NAMALWA (cell line): ENCODE measurements at places on chromosomes 5 and 9.
A peak's percentile ranks its signal among the peaks of the same experiment; 100 is the strongest.

GRCh38 chr9:89430995-89431394, 66.9 kb downstream of the SEMA4D start:
- DNase-seq: no peak

DNA sequence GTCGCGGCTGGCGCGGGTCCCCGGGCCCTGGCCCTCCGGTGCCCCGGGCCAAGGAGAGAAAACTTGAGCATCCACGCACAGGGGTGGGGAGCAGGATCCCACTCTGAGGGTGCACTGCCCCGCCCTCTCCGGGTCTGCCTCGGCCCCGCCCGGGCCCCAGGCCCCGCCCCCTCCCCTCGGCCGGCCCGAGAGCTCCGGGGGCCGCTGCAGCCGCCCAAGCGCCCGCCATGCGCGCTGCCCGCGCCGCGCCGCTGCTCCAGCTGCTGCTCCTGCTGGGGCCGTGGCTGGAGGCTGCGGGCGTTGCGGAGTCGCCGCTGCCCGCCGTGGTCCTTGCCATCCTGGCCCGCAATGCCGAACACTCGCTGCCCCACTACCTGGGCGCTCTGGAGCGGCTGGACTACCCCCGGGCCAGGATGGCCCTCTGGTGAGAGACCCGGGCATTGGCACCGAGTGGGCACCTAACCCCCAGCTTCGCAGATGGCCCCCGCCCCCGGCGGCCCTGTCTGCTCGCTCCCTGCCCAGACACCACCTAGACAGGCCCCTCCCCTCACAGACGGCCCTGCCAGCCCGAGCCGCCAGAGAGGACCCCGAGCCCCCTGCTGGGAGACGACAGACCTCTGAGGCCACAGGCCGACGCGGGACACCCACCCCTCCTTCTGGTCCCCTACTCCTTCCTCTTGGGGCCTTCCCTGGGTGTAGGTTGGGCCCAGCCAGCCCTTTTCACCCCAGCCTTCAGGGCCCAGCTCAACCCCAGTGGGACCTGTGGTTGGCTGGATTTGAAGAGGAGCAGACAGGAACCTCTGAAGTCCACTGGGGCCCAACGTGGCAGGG, at the start of gene CERCAM:
TSS of gene CERCAM (plus strand) at position 207 of the 831 bp plus-strand sequence. CDS start at position 228, 21 bp downstream.
- peak; percentile 55 for DNase-seq

DNA sequence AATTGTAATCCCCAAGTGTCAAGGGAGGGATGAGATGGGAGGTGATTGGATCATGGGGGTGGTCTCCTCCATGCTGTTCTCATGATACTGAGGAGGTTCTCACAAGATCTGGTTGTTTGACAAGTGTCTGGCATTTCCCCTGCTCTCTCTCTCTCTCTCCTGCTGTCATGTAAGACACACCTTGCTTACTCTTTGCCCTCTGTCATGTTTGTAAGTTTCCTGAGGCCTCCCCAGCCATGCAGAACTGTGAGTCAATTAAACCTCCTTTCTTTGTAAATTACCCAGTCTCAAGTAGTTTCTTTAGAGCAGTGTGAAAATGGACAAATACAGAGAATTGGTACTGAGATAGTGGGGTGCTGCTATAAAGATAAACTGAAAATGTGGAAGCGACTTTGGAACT, 207.9 kb downstream of the HINT1 start:
- DNase-seq: no peak

DNA sequence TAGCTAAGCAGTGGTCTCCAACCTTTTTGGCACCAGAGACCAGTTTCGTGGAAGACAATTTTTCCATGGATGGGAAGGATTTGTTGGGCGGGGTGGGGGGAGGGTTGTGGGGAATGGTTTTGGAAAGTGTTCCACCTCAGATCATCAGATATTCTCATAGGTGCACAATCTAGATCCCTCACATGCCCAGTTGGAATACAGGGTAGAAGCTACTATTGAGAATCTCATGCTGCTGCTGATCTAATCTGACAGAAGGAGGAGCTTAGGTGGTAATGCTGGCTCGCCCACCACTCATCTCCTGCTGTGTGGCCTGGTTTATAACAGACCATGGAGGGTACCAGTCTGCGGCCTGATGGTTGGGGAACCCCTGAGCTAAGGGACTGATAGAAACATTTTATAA, 662.7 kb upstream of the RGMB start:
- no peak for DNase-seq

DNA sequence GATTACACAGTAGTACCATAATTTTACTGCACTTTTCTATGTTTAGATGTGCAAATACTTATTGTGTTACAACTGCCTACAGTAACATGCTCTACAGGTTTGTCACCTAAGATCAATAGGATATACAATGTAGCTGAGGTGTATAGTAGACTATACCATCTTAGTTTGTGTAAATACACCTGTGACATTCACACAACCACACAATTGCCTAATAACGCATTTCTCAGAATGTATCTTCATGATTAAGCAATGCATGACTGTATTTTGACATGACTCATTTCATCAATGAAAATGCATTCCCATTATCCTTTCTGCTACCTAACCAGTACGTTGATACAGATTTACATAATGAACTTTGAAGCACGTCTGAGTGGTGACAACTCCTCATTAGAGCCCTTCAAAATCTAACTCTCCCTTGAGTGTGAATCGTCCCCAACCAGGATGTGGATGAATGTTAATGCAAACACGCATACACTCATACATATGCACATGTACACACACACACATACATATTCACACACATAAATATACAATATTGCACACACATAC, 28.4 kb downstream of the GZMK start:
- DNase-seq: no peak

DNA sequence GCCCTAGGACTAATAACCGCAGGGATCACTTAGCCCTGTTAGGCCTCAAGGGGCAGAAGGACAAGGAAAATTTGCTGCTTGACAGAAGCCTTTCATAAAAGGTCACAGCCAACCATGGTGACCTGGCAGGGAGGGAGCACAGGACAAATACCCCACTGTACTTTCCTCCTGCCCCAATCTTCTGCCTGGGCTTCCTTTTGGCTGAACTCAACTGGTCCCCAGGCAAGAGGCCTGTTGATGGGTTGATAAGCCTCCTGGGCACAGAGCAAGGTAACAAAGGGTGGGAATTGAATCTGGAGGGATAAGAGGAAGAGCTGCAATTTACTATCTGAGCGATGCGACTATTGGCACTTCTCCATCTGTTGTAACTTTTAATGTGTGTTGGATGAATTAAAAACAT, 392.9 kb downstream of the RASEF start:
- DNase-seq: no peak

GRCh38 chr5:137660349-137660817, 75.5 kb downstream of the KLHL3 start:
- peak; percentile 83 for DNase-seq

DNA sequence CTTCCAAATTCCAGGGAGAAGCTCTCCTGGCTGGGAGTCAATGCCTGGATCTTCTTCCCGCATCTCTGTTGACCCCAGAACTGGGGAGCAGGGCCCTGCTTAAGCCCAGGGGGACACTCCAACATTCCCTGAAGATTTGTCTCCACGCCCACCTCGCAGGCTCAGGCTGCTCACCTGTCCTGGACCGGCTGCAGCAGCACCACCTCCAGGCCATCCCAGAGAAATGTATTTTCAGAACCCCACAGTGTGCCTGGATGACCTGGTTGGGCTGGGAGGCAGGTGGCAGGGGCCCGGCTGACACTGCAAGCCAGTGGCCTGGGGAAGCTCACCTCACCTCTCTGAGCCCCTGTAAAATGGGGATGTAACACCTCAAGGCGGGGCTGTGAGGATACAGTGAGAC, 27.1 kb upstream of the ZBTB43 start:
- DNase-seq: no peak

GRCh38 chr9:90611568-90611967, 31.1 kb downstream of the DIRAS2 start:
- no peak for DNase-seq

DNA sequence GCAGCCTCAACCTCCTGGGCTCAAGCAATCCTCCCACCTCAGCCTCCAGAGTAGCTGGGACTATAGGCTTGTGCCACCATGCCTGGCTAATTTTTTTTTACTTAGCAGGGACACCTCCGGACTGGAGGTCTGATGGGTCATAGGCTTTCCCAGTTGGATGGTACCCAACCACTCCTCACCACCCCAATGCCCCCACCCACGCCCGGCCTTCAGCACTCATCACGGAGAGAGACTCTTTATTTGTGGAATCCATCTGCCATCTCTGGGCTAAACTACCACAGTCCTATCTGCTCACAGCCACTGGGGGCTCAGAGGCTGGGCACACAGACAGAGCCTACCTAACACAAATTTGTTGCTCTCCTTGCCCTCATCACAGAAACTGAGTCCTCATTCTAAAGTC, 58.3 kb upstream of the STXBP1 start:
- no peak for DNase-seq

DNA sequence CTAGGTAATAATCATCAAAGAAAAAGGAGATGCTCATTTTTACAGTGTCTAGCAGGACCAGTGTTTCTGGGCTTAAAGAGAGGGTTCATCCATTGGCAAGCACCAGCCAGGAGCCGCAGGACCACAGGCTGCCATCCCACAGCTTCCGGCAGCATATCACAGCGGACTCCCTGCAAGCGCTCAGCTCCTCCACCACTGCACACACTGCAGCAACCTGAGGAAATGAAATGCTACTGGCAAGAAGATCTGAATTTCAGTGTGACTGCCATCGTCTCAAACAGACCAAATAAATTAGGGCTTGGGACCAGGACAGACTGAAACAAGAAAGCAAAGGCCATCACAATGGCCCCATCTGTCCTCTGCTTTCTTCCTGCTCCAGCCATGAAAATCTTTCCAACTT, 114.2 kb downstream of the TTC39B start:
- DNase-seq: no peak

- DNase-seq: no peak
Measured at GRCh38 chr5:93358176-93358575, 222.8 kb downstream of the NR2F1-AS1 start.

DNA sequence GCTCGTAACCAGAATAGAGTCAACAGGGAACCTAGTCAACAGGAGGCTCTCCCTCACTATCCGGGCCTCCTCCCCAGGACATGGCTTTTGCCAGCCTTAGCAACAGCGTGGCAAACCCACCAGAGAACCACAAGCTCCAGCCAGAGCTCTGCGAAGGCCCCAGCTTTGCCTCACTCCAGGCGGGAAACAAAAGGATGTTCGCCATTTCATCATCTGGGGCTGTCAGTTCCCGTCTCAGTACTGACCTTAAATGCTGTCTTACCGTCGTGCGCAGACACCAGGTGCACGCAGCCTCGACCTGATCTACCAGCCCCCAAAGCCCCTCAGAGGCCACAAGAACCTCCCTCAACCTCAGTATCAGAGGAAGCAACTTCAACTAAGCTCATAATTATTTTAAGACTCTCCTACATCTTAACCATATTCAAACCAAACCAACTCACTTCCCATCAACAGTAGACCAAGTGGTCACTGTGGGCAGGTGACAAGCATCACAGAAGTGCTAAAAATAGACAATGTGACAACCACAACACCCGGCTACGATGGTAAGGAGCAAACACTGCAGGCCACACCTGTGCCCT, 71.4 kb downstream of the SEMA4D start:
- peak; percentile 60 for DNase-seq

GRCh38 chr5:14662721-14663260, 1.7 kb upstream of the OTULIN start:
- no peak for DNase-seq

DNA sequence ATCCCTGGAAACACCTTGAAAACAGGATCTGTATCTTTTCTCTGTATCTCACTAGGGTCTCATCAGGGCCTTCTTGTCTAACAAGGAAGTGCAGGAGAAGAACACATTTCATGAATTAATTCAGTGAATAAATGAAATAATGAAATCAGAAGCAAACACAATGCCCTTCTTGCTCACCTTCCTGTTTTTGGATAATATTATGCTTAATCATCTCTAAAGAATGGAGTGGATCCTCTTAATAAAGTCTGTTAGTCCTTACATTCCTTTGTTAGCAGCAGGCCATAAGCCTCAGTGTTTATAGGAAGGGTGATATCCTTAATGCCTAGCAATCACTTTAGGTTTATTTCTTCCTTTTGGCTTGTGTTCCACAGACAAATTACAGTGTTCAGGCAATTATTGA, 837.1 kb upstream of the SEMA6A start:
- no peak for DNase-seq
